ENCODE measurements at places on chromosomes 1 and 21. TPM values are rescaled to one million over a fixed set of nuclear protein-coding genes. Genes with fewer than 3 reads are reported as not detected.

The TNFRSF8 gene
- 0.30 TPM for total RNA-seq

The KRTAP10-11 gene
- total RNA-seq, result 3.5 TPM

The FOXJ3 gene
- total RNA-seq, result 44.5 TPM

The C1orf141 gene
- not detected for total RNA-seq

The ADGRB2 gene
- total RNA-seq, result 1.4 TPM

The RUNX1 gene
- 15.4 TPM for total RNA-seq

The DMBX1 gene
- total RNA-seq, result not detected

The MROH9 gene
- total RNA-seq, result not detected

The RIPPLY3 gene
- not detected for total RNA-seq

The CDK18 gene
- total RNA-seq, result 2.7 TPM

The ST3GAL3 gene
- 9.6 TPM for total RNA-seq

The CYP4A22 gene
- not detected for total RNA-seq

The TSACC gene
- total RNA-seq, result not detected

The SORT1 gene
- 27.8 TPM for total RNA-seq

The S100B gene
- 13.2 TPM for total RNA-seq

The LDLRAD1 gene
- total RNA-seq, result not detected

- DNase-seq, result no peak
Observed at GRCh38 chr1:148372731-148373130, 110.4 kb downstream of the PPIAL4G start.

- DNase-seq, result no peak
Observed at GRCh38 chr1:163477276-163477830, 155.6 kb downstream of the NUF2 start.

DNA sequence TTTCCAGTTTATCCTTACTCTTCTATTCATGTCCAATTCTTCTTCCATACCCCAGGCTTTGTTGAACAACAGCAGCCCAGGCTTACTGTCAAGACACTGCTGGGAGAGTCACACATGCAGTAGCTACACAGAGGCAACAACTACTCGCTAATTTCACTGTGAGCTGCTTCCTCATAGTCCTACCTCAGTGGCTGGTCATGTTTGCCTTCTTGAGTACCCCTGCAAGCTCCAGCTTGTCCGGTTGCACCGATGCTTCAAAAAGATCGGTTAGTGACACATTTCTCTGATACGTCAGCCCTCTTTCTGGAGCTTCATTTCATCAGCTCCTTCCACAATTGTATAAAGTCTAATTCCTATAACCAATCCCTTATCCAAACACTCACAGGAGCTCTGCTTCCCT lies 246.7 kb upstream of the NFIA start:
- DNase-seq, result no peak

- no peak for DNase-seq
Observed at GRCh38 chr1:78126506-78126905, 80.7 kb downstream of the GIPC2 start.

DNA sequence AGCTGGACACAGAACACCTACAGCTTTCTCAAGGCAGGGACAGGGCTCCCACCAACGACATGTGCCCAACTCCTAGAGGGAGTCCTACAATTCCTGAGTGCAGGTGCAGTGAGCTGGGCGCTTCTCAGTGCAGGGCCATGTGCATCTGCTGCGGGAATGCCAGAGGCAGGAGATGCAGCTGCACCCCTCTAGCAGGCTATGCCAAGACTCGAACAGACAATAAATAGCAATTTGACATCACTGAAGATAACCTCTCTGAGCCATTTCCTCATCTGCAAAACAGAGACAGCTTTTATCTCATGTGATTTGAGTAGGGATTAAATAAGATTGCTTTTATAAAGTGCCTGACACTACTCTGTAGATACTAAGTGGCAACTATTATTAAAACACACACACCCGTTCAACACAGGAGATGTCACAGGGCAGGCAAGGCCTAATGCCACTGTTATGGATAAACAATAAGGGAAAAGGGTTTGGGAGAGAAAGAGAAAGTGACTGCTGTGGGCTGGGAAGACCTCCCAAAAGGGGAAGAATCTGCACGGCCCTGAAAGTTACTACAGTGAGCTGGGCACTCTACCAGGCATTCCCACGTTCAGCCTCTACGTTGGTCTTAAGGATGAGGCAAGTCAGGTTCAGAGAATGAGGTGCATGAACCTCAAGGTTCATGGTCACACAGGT lies 5.7 kb downstream of the SLC9A1 start:
- no peak for DNase-seq

GRCh38 chr21:36780861-36781260 lies 81.9 kb downstream of the SIM2 start:
- DNase-seq, result no peak

DNA sequence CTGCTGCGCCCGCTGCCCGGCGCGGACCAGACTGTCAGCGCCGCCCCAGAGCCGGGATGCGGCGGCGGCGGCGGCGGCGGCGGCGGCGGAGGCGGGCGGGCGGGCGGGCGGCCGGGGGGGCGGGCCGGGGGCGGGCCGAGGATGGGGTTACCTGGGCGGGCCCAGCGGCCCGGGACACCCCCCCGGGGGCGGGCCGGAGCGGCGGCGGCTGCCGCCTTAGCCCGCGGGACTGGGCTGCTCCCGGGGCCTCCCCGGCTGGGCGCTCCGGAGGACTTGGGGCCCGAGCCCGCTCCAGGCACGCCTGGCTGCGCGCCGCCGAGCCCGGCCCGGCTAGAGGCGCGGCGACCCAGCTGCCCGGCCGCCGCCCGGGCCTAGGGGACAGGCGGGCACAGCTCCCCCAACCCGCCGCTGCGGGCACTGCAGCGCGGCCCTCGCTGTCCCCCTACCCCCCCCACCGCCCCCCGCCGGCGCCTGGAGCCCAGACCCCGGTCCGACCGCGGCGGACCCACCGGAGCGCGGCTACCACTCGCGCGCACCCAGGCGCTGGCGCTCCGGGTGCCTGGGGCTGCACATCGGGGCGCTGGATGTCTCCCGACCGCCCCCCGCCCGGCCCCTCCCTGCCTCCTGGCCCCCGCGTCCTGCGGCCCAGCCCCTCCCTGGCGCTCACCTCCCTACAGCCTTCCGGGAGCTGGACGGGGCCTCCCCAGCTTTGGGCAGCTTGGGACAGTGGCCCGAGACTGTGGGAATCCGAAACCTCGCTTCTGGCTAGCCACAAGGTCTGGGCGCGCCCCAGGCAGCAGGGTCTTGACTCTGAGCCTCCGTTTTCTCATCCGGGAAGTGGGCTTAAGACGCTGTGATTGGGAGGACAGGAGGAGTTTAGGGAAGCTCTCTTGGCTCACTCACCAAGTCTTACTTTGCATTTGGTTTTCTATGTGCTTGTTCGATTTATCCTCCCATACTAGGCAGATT lies at the start of gene WNT4:
Gene WNT4, minus strand, starts transcription at position 33 of the 969 bp plus-strand sequence. CDS start 175 bp downstream, outside the sequence.
- no peak for DNase-seq

DNA sequence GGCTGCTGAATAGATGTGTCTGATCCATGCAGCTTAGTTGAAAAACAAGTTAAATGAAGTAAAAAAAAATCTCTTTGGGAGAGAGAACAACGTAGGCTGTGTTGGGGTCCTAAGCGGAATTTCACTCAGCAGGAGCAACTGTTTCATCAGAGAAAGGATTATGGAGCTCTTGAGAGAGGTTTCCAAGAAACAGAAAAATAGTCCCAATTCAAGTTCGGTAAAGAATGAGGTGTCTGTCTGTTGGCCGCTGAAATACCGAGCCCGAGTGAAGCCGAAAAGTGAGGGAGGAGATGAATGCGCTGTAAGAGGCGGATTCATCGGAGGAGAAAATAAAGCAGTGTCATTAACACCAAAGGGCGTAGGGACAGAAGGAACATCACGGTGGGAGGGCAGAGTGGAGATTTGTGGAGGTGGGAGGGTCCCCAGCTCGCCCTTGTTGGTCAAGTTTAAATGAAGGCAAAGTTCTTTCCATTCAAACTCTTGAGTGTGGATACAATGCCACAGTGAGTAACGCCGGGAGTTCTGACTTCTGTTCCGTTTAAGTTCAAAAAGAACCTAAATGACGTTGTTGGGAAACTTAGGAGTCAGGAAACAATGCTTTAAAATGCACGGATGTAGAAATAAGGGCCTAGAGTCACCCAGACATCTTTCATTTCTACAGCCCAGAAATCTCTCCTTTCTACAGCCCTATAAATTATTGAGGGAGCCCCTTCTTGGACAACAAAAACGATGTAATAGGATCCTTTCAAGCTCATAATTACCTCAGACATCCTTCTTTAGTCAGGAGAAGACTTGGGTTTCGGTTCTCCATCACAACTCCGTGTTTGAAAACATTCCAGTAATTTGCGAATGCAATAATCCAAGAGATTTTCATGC lies 15.6 kb upstream of the SLC45A1 start:
- DNase-seq, result no peak

GRCh38 chr1:154141240-154141639 lies 13.6 kb downstream of the NUP210L start:
- no peak for DNase-seq

GRCh38 chr1:205748403-205749233 lies 1.4 kb downstream of the NUCKS1 start:
- DNase-seq, result peak; percentile 89

GRCh38 chr1:231093156-231093922 lies 53.3 kb upstream of the FAM89A start:
- no peak for DNase-seq

DNA sequence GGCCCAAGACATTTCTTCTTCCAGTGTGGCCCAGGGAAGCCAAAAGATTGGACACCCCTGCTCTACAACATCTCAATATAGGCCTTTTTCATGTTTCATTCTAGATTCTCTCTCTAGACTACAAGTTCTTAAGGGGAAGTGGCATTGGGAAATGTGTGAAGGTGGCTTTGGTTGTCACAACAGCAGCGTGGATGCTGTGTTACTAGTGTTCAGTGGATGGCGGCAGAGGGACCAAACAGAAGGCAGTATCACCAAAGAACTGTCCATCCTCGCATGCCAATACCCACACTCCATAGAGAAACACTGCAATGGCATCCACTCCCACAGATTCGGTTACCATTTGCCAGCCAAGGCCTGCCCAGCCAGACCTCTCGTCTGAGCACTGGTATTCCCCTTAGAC lies 24.3 kb upstream of the IFNAR2 start:
- no peak for DNase-seq

DNA sequence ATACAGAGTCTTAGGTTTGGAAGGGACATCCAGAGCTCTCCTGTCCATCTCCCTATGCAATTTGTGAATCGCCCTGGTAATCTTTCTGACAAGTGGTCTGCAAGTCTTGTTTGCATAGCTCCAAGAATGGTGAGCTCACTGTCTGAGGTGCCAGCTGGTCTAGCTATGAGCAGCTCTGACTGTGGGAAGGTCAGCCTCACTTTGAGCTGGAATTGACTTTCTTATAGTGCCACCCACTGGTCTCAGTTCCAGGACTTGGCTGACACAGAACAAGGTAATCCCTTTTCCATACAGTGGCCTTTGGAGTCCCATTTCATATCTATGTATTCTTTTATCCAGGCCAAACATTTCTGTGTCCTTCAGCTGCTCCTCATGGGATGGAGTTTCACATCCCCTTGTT lies 95.6 kb upstream of the C8B start:
- no peak for DNase-seq

- no peak for DNase-seq
Observed at GRCh38 chr1:72324451-72324850, 42.1 kb upstream of the NEGR1 start.

GRCh38 chr1:229379846-229380245 lies 37.0 kb upstream of the CCSAP start:
- no peak for DNase-seq

- peak; percentile 94 for DNase-seq
Observed at GRCh38 chr1:174022080-174022975, at the start of gene RC3H1. Gene RC3H1 (minus strand): TSS chr1:174022357. CDS start chr1:173992985, 29,372 bp downstream.

DNA sequence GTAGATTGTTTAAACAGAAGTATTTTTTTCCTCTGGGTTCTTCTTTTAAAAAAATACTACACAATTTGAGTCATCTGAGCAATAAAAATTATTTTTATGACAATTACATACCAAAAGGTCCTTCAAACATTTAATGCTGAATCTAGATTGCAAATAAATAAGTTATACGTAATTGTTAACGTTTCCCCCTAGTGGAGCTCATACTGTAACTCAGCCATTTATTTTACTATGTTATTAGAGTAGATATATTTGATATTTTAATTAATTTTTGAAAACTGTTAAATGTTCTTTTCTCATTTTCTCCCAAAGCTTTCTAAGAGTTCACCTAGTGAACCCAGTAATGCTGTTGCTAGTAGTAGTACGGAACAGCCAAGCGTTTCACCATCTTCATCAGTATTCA lies 33.5 kb downstream of the ZMYM1 start:
- no peak for DNase-seq

GRCh38 chr1:55768327-55768952 lies 553.3 kb upstream of the USP24 start:
- no peak for DNase-seq

DNA sequence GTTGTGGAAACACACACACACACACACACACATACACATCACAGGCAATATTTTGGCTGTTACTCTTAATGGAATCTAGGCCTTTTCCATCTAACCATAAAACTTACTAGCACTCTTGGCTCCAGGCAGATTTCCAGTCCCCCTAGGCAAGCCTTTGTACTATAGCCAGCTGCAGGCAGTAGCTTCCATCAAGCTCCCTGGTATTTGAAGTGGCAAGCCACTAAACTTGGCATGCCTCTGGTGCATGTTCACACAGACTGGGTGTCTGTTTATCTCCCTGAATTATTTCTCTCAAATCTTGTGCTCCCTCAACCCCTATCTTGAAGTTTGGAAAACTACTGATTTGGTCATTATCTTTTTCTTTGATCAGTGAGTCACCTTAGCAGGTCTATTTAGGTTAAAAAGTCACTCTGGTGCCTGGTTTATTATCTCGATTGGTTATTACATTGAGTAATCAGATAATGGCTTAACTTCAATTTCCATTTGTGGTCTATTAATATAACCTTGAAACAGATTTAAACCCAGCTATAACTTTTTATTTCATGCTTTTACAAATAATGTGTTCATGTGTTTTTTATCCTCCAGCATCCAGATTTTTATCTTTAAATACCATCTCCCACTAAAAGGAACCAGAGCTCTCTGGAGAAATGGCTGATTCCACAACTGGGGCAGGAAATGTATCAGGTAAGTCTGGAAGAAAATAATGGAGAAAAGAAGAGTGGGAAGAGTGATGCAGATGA lies 2.7 kb upstream of the RBM15 start:
- DNase-seq, result no peak

DNA sequence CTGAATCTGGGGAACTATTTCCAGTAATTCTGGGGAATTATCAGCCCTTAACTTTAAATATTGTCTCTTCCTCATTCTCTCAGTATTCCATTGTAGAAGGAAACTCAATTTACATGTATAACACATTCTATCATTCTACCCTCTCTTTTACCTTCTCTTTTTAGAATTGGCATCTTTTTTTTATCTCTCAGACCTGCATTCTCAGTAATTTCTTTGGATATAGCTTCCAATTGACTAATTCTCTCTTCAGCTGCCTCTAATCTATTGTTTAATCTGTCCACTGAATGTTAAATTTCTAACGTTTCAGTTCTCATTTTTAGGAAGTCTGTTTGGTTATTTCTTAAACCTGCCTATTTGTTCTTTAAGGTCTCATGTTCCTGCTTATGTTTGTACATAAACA lies 33.0 kb downstream of the MAB21L3 start:
- DNase-seq, result no peak

GRCh38 chr1:6459850-6460265 lies 6.1 kb downstream of the TNFRSF25 start:
- DNase-seq, result no peak
